ENCODE measurements at places on chromosomes 2 and 18.
A peak's percentile ranks its signal among the peaks of the same experiment; 100 is the strongest.

DNA sequence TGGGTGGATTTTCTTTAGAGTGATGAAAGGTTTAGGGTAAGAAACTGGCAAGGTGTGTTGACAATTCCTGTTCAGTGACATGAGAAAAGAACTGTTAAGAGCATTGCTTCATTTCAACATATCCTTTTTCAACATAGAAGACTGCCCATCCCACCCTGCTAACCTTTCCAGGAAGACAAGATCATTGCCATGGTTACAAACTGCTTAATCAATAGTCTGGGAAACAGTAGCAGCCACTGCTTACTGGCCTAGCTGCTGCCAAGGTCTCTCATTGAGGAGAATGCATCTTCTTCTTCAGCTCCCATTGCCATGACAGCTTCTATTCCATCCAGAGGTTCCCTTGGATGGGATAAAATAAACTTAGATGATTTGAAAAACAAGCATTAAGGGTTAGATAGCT lies 212.1 kb downstream of the LRRTM1 start:
- DNase-seq, result no peak

DNA sequence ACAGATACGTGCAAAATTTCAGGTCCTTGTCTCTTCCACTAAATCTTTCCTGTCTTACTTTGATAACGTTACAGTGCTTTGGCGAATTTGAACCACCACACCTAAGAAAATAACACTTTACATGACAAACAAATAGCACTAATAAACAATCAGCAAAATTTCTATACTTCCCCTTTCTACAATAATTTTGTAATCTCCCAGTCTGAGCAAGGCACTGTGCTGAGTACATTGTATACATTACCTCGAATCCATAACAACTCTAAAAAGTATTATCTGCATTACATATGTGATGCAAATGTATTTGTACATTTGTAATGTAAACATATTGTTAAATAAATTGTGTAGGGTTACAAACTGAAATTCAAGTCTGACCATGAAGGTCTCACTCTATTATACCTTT lies 49.9 kb downstream of the RTN4 start:
- no peak for DNase-seq

- no peak for DNase-seq
Observed at GRCh38 chr18:58755304-58756010, 84.2 kb downstream of the MALT1 start.

GRCh38 chr18:25310045-25310444 lies 41.9 kb downstream of the ZNF521 start:
- DNase-seq, result no peak

DNA sequence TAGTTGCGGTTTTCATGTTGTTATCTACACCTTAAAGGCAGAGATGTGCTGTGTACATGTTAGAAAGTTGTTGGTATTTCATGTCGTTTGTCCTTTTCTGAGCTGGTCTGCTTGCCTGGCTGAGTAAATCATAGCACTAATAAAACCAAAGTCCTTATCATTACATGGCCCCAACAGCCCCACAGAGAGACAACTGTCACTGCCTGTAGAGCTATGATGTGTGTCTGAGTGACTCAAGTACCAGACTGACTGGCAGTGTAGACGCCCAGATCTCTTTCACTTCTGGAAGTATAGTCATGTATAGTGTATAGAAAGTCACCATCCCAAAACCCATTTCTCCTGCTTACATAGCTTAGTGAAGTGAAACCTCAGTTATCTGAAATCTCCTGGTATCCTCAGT lies 4.3 kb downstream of the SOCS6 start:
- no peak for DNase-seq

DNA sequence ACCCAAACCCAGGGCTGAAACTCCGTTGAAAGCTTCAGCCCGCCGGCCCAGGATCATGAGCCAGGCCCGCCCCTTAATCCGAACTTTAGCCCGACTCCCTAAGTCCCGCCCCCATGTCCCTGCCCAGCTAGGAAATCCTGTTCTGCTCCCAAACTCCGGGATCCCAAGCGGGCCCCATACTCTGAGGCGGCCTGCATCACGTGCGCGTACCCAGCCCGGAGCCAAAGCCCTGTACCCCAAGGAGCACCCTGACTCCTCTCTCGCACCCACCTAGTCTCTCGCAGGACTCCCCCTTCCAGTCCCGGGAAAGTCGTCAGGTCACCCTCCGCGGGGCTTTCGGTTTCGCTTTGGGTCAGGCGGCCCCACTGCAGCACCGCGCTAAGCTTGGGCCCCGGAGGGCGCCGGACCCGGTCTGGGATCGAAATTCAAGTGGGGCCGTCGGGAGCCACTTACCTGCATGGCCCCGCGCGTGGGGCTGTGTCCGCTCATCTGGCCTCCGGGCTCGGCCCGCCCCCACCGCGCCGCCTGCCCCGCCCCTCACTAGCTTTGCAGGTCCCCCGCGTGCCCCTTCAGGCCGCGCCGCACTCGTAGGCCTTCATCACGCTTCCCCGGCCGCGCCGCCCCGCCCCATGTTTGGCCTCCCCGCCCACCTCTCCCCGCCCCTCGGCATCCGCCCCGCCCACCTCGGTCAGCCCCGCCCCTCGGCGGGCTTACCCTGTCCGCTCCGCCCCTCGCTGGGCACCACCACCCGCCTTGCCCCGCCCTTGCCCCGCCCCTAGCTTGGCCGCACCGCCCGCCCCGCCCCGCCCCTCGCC lies at the start of gene DNPEP:
DNPEP (minus strand) TSS at position 607 of the 815 bp plus-strand sequence; CDS start at position 489, 118 bp downstream.
- DNase-seq, result peak; percentile 93

DNA sequence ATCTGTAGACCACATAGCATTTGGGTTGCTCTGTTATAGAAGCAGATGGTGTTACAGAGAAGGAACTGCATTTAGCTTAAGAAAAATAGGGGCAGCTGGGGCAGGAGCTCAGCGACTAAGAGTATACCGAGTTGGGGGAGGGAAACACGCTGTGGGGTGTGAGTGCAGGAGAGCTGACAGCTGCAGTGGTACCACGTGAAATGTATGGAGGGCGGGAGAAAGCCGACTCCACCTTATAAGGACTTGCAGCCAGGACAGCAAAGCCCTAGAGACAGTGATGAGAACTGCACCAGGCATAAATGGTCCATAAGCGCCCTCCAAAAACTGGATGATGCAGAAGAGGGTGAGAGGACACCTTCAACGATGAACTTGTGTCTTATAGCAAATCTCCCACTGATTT lies 237.6 kb downstream of the PRKCE start:
- peak; percentile 68 for DNase-seq

GRCh38 chr2:64404743-64405142 lies 49.2 kb upstream of the LGALSL start:
- no peak for DNase-seq

- no peak for DNase-seq
Observed at GRCh38 chr2:20562540-20563225, 88.2 kb downstream of the HS1BP3 start.

GRCh38 chr2:74238879-74239278 lies 40.5 kb downstream of the MTHFD2 start:
- DNase-seq, result no peak

Measured in CD8-positive, alpha-beta T cell (primary cell).